NCI-H446 (cell line): ENCODE measurements at places on chromosomes 16 and 17.

GRCh38 chr17:42453439-42453838 is 5.2 kb upstream of the ATP6V0A1 start:
- no peak for DNase-seq

DNA sequence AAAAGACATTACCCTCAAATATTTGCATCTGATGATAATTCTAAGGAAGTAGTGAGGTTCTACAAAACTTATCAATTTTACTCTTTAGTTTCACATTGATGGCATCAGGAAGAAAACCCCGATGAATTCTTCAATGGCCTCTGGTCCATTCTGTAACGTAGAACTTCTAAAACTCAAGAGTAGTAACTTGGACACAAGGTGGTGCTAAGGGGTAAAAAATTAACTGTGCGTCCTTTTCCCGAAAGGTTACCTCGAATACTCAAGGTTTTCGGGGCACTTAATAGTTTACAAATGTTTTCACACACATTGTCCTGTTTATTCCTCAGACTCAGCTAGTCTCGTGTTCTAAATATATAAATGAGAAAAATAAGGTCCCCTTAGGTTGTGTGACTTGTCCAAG is 517.3 kb upstream of the ZFHX3 start:
- no peak for DNase-seq

DNA sequence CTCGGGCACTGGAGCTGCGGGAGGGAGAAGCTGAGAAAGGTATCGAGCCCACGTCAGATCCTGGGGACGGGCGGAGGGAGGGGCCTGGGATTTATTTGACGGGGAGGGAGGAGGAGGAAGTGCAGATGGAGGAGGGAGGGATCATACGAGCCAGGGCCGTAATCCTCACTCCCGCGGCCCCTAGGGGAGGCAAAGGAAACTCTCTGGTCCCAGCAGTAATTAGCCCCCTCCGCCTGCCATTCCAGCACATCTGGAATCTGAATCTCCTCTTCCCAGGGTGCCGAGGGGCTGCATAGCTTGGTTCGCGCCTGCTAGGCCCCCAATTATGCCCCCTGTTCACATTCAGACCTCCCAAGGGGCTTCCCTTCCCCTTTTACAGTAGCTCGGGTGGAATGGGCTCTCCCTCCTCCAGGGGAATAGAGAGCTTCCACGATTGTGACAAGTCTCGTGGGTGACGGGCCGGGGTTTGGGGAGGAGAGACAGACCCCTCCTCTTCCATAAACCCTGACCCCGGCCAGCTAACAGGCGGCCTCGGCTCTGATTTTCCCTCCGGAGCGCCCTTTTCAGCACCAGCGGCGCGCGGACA is at the start of gene SEZ6L2:
SEZ6L2 (minus strand) TSS at position 35 of the 586 bp plus-strand sequence. CDS start 531 bp downstream, outside the sequence.
- peak; percentile 91 for DNase-seq

DNA sequence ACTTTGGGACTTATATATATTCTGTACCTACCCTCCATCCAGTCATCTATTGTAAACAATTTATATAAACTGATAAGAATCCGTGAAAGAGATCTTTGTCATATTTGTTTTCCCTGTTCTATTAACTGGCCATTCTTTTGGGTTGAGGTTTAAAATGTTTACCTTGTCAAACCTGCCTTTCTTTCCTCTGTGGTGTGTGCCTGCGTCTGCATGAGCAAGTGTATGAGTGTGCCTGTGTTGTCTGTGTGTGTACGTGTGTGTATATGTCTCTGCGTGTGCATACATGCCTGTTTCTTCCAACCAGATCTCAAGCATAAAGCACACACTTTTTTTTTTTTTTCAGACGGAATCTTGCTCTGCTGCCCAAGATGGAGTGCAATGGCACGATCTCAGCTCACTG is 201.5 kb downstream of the C16orf95 start:
- no peak for DNase-seq

GRCh38 chr17:67829331-67829730 is 4.0 kb downstream of the BPTF start:
- DNase-seq = no peak

- no peak for DNase-seq
Observed at GRCh38 chr16:86436466-86437185, 73.7 kb upstream of the FOXF1 start.

DNA sequence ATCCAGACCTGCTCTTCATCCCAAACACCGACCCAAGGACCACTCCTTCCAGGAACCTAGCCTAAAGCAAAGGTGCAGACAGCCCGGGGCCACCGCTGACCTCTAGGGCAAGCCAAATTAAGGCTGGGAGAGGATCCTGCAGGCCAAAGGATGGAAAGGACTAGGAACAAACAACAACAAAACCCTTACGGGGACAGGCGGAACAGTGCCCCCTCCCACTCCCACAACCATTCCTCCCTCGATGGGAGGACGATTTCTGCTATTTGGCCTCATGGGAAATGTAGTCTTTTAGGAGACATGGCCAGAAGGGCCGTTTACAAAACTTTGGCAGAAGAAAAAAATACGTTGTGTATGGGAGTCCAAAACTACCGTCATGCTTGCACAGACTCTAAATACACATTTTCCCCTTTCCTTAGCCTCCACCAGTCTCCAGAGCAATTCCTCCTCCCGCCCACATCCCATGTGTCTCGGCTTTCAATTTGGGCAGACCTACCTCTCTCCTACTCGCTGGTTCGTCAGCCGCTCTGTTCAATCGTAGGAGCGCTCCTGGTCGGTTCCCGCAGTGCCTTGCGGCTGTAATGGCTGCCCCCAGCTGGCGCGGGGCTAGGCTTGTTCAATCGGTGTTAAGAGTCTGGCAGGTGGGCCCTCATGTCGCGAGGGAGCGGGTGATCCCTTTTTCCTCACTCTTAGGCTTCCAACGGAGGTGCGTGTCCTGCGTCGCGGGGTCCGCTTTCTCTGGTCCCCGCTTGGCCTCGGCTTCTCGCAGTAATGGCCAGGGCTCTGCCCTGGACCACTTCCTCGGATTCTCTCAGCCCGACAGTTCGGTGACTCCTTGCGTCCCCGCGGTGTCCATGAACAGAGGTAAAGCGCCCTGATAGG is at the start of gene ERAL1:
ERAL1 (plus strand) TSS at position 560 of the 879 bp plus-strand sequence; CDS start at position 579, 19 bp downstream.
- peak; percentile 86 for DNase-seq

GRCh38 chr17:74877592-74878548 is 5.1 kb upstream of the FDXR start:
- no peak for DNase-seq

GRCh38 chr16:80627108-80627507 is 86.3 kb downstream of the DYNLRB2 start:
- no peak for DNase-seq

GRCh38 chr17:32350666-32351418 is 885 bp downstream of the ZNF207 start:
- DNase-seq = peak; percentile 35

DNA sequence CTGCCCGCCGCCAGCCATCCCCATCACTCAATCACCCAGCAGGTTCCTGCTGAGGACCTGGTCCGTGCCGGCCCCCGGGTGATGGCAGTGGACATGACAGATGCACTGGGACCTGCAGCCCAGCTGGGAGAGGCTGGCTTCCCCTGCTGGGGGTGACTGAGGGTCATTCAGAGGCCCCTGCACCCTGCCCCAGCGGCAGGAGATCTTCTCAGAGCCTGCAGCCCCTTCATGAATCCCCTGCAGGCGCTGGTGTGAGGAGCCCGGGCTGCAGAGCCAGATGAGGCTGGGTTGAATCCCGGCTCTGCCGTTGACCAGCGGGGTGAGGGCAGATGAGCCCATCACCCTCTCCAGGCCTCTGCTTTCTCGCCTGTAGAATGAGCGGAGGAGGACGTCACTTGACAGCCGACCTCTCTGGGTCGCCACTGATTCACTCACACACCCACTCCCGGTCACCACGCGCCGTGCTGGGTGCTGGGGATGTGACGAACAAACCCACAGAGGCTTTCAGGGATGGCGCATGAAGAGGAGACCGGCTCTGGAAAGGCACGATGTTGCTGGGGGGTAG is 95.2 kb upstream of the CIBAR2 start:
- no peak for DNase-seq

DNA sequence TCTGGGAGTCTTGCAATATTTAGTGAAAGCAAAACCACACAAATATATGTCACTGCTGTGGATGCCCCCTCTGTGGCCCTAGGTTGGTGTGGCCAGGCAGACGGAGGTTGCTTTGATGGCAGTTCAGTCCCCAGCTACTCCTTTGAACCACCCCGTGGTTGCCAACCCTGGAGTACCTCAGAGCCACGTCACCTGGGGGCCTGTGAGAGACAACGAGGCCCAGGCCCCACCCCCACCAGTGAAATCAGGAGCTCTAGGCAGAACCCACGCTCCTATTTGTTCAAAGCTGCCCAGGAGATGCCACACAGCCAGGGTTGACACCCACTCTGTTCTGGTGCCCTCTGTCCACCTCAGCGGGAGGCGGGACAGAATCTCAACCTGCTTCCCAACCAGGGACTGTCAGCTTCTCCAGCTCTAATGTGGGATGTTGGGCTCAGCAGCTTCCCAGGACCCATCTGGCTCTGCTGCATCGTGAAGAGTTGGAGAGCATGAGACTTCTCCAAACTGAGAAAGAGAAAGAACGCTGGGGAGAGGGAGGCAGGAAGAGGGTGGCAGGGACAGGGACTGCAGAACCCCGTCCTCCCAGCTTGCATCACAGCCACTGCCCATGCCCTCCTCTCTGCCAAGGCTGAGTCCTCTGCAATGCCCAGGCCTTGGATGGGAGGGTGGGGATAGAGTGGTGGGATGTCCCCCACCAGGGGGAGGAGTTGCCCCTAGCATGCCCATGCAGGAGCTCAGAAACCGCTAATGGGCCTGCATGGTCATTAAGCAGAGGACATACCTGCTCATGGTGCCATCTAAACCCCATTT is 81.8 kb downstream of the C16orf78 start:
- DNase-seq = no peak
